ENCODE measurements at places on chromosomes 7 and 10.

DNA sequence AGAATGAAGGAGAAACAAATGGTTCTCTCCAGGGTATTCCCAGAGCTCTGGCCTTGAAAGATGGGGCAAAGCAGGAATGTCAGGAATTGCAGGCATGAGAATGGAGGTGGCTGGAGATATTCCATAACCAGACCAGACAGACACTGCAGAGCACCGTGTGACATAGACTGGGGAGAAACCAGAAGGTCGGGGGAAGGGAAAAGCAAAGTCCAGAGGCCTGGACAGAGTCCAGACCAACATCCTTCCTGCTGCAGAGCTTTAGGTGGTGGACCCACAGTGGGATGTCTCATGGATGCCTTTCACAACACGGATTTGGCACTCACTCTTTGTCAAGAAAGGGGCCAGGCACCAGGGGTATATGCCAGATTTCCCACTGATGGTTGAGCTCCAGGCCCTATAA, 177.2 kb upstream of the INHBA start:
- DNase-seq, result no peak

DNA sequence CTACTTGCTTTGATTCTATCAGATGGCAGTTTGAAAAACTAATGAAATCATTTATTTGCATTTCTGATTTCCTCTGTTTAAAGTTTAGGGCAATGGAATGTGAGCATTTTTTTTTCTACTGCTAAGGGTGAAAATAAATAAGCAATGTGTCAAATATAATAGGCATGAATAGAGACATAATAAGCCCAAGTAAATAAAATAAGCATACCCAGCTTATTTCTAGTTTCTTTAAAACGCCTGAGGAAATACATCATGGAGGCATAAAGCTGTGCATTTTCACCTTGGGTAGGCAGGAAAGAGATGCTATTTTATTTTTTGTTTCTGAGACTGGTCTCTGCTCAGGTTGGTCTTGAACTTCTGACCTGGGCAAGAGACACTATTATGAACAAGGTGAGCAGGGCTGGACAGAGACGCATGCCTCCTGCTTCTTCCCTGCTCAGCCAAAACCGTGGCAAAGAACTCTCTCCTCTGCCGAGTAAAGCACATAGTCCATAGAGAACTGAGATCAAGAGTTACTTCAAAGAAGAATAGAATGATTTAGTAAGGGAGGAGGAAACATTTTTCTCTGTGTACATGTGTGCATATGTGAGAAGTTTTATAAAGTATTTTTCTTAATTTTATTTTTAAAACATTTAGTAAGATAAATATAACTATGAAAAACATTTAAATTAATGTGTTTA, 138.1 kb downstream of the GNAI1 start:
- no peak for DNase-seq

- DNase-seq, result no peak
Measured at GRCh38 chr7:17299483-17299991, 1.1 kb downstream of the AHR start.

DNA sequence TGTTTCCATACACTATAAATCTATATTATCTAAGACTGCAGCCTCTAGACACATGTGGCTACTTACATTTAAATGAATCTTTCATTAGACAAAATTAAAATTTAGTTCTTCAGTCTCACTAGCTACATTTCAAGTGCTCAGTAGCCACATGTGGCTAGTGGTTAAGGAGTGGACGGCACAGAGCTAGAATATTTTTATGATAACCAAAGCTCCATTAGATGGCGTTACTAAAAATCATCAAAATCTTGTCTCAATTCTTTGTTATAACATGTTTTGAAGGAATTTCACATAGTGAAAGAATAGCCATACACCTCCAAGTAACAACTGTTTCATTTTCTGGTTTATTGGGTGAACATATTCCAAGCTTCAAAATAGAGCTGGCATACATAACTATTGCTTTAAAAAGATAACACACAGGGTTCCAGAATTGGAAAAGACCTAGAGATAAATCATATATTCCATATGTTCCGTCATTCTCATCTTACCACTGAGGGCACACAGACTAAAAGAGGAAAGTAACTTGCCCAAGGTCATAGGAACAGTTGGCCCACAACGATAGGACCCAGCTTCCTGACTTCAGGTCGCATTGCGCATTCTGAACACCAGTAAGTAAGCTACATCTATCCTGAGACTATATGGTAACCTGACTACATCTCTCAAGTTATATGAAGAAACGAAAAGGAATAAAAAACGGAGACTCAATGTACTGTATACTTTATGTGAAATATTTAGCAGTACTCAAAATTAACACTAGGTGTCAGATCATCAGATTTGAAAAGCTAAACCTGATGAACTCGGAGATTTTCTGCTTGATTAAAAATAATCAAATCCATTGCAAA, 66.6 kb downstream of the CAV1 start:
- DNase-seq, result no peak

- no peak for DNase-seq
Measured at GRCh38 chr10:107230887-107231286, 66.4 kb upstream of the SORCS1 start.

GRCh38 chr10:102775935-102776669, 32.4 kb downstream of the WBP1L start:
- no peak for DNase-seq

GRCh38 chr10:119509909-119510451, 32.5 kb downstream of the RGS10 start:
- no peak for DNase-seq

- DNase-seq, result no peak
Measured at GRCh38 chr10:113891476-113891875, 37.0 kb downstream of the NHLRC2 start.

GRCh38 chr7:111508387-111508786, 53.9 kb downstream of the IMMP2L start:
- DNase-seq, result no peak

GRCh38 chr7:132234711-132235110, 341.6 kb downstream of the PLXNA4 start:
- DNase-seq, result no peak

- no peak for DNase-seq
Measured at GRCh38 chr10:34479520-34480179, 335.4 kb downstream of the PARD3 start.

DNA sequence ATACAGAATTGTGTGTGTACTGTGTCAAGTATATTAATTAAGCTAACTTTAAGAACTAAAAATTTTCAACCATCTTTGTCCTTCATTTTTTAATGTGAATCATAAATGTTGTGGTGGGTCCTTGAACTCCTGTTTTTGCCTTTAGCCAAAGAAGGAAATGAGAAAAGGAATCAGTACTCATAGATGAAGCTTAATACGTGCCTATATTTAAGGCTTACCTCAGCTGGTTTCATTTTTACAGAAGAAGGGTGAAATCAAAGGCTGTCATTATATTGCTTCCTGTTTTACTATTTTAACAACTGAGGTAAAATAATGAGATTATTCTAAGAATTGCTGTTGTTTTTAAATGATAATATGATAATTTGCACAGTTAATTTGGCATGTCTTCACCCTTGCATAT, 6.3 kb upstream of the SNX13 start:
- DNase-seq, result no peak

DNA sequence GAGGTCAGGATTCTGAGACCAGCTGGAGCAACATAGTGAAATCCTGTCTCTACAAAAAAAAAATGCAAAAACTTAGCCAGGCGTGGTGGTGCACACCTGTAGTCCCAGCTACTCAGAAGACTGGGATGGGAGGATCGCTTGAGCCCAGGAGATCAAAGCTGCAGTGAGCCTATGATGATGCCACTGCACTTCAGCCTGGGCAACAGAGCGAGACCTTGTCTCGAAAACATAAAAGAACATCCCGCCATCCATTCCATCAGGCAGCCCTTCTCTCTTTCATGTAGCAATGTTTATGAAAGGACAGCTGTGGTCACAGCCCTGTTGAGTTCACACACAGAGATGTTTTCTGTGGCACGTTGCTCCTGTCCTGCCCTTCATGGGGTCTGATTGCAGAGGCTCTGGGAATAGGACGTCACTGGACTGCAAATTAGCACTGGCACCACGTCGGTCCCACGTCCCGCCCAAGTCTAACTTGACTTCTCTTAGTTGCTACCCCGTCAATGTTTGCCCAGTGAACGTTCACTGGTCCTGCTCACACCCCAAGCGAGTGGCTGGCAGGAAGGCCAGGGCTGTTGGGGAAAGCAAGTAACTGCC, 64.5 kb upstream of the MYL10 start:
- DNase-seq, result no peak

All from stimulated activated CD8-positive, alpha-beta memory T cell treated with anti-CD3 and anti-CD28 coated beads, Interleukin-2, amount 100 ng/mL, for 1 hour (primary cell).